ENCODE measurements at places on chromosomes 4 and X. TPM values are rescaled to one million over a fixed set of nuclear protein-coding genes. Genes with fewer than 3 reads are reported as not detected.
A peak's percentile ranks its signal among the peaks of the same experiment; 100 is the strongest.

DNA sequence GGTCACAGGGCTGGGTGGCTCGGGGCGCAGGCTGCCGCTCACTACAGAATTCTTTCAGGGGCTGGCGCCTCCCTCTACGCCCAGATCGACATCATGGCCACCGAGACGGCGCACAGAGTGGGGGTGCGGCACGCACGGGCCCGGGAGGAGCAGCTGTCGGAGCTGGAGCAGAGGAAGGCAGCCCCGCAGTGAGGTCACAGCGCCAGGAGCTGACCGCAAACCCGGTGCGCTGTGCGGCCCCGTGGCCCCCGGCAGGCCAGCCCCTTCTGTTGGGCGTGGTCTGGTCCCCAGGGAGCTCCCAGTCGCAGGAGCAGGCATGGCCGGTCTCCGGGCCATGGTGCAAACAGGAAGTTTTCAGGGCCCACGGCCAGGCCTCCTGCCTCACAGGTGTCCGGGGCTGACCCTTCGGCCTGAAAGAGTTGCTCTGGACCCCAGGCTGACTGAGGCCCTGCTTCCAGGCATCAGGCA lies 31.6 kb downstream of the LRPAP1 start:
- no peak for DNase-seq

DNA sequence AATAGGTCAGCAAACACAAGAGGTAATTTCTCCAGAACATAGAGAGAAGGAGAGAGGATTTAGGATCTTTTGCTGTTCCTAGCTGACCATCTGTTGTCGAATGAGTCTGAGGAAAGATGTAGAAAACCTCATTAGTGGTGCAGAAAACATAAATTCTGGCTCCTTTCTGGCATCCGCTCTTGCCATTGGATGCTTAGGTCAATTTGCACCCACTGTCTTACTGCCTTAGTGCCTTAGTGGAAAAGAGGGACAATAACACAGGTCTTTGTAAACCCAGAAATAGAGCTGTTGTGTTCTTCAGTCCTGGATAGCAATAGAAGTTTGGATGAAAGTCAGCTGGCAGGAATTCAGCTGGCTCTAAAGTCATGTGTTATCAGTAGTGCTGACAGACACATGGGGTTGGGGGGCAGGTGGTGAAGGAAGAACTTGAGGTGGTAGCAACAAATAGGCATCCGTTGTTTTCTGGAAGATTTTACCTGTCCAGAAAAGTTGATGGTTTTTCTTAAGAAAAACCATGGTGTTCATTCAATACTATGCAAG lies 78.2 kb downstream of the GLRA2 start:
- DNase-seq, result no peak

- no peak for DNase-seq
Observed at GRCh38 chr4:39820186-39820585, 122.2 kb downstream of the UBE2K start.

The CWH43 gene
- not detected for total RNA-seq

- no peak for DNase-seq
Observed at GRCh38 chr4:154559141-154559493, 3.7 kb upstream of the FGB start.

The FAAH2 gene
- total RNA-seq, result 8.4 TPM

- DNase-seq, result peak; percentile 37
Observed at GRCh38 chrX:71128915-71129765, 10.7 kb downstream of the MED12 start.
